A549 treated with Mapracorat at 1 μM for 4 hours (cell line): ENCODE measurements at places on chromosomes 12 and 14. TPM values are rescaled to one million over a fixed set of nuclear protein-coding genes. Genes with fewer than 3 reads are reported as not detected.

Gene DPF3
- total RNA-seq = 0.10 to 0.72 TPM (median 0.24 TPM) in 5 replicates

Gene FOXN4
- total RNA-seq = 0.15 to 0.20 TPM in 2 of 5 replicates, not detected in the others

Gene RD3L
- not detected in 5 replicates for total RNA-seq

Gene CGRRF1
- 17.7 to 20.1 TPM (median 18.6 TPM) in 5 replicates for total RNA-seq

Gene KCNA5
- not detected in 5 replicates for total RNA-seq

Gene TAS2R42
- total RNA-seq = not detected in 5 replicates

Gene KRT5
- total RNA-seq = 0.26 to 0.79 TPM (median 0.62 TPM) in 5 replicates

Gene KRT6C
- total RNA-seq = not detected in 5 replicates

Gene KRT75
- total RNA-seq = 0.07 to 0.14 TPM (median 0.10 TPM) in 4 of 5 replicates, not detected in the other

Gene OTOGL
- total RNA-seq = not detected in 5 replicates

Gene SLC5A8
- total RNA-seq = not detected in 5 replicates

Gene BRI3BP
- 15.4 to 21.7 TPM (median 20.8 TPM) in 5 replicates for total RNA-seq

Gene IL22
- total RNA-seq = not detected in 5 replicates

Gene TAS2R30
- total RNA-seq = not detected in 5 replicates

Gene IAPP
- total RNA-seq = not detected in 5 replicates

Gene SCNN1A
- total RNA-seq = 19.9 to 30.2 TPM (median 26.5 TPM) in 5 replicates

Gene TUNAR
- not detected in 5 replicates for total RNA-seq

Gene PTPRB
- total RNA-seq = 0.42 to 1.2 TPM (median 1.1 TPM) in 5 replicates

Gene GLS2
- 0.13 to 0.24 TPM (median 0.16 TPM) in 3 of 5 replicates, not detected in the others for total RNA-seq

Gene NEDD1
- 13.2 to 21.4 TPM (median 18.7 TPM) in 5 replicates for total RNA-seq

Gene GNG2
- 2.9 to 4.5 TPM (median 3.4 TPM) in 5 replicates for total RNA-seq

Gene PAX9
- total RNA-seq = 2.0 to 3.5 TPM (median 3.3 TPM) in 5 replicates

Gene TPH2
- not detected in 5 replicates for total RNA-seq

Gene SPIC
- not detected in 5 replicates for total RNA-seq

Gene FLVCR2
- total RNA-seq = 9.2 to 11.9 TPM (median 10.8 TPM) in 5 replicates

Gene TAS2R9
- not detected in 5 replicates for total RNA-seq

Gene SMIM41
- total RNA-seq = not detected in 5 replicates

Gene DHH
- not detected in 5 replicates for total RNA-seq

Gene RND1
- 4.3 to 8.4 TPM (median 5.8 TPM) in 5 replicates for total RNA-seq

Gene ATF1
- 37.6 to 47.3 TPM (median 44.6 TPM) in 5 replicates for total RNA-seq
